NCI-H345 (cell line): ENCODE measurements at places on chromosomes 6 and 20.

GRCh38 chr6:30945281-30945680, 4.5 kb downstream of the MUCL3 start:
- no peak for DNase-seq

DNA sequence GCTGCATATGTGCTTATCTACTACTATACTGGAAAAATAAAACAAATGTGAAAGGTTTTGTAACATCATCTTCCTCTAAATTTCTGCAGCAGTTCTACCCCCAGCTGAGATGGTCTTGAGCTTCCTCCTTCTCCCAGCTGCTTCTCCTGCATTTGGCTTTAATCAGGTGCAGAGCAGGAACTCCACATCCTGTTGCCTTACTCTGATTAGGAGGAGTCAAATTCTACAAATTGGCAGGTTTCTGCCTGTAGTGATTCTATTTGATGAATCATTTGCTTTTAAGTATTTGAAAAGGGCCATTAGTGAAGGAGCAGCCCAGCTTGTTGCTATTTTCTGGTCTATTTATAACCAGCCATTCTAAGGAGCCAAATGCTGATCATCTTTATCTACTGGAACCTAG, 224.5 kb downstream of the GMDS start:
- DNase-seq, result peak; percentile 4

GRCh38 chr6:80338201-80338836, 231.8 kb downstream of the BCKDHB start:
- peak; percentile 3 for DNase-seq

- no peak for DNase-seq
Observed at GRCh38 chr20:31851240-31851955, 6.0 kb upstream of the FOXS1 start.

DNA sequence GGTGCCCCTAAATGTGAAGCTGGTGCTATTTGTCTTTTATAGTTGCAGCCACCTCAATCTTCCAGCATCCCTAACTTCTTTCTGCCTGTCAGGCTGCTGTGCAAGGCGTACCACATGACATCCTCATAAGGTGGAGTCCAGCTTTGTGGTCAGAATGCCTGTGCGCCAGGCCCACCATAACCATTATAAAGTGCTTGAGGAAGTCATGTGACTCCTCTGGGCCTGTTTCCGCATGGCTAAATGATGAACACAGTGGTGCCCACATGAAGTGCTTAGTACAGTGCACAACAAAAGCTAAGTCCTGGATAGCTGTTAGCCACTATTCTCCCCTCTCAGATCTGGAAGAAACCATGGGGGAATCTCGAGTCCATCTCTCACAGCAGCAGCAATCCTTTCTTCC, 75.6 kb downstream of the INSM1 start:
- no peak for DNase-seq

DNA sequence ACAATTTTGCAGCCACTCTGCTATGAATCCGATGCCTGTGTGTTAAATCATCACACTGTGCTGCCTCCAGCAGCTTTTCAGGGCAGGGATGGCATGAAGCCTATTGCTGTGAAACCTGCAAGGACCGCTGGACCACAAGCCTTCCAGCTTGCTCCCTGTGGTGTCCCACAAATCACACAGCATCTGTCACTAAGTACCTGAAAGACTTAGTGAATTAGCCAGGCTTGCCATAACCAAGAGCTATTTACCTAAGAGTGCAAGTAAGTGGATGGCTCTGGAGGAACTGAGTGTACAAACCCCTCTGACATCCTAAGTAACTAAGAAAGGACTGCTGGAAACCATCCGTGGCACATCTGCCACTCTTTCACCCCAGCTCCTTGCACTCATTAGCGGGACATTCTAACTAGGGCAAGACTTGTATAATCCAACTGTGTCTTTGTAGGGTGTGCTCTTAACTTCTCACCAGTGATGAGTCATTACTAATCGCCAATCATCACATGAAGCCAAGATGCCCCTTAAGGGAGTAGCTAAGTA, 34.7 kb downstream of the FOXQ1 start:
- DNase-seq, result no peak

- DNase-seq, result no peak
Observed at GRCh38 chr6:131931063-131931750, 20.0 kb downstream of the CCN2 start.

DNA sequence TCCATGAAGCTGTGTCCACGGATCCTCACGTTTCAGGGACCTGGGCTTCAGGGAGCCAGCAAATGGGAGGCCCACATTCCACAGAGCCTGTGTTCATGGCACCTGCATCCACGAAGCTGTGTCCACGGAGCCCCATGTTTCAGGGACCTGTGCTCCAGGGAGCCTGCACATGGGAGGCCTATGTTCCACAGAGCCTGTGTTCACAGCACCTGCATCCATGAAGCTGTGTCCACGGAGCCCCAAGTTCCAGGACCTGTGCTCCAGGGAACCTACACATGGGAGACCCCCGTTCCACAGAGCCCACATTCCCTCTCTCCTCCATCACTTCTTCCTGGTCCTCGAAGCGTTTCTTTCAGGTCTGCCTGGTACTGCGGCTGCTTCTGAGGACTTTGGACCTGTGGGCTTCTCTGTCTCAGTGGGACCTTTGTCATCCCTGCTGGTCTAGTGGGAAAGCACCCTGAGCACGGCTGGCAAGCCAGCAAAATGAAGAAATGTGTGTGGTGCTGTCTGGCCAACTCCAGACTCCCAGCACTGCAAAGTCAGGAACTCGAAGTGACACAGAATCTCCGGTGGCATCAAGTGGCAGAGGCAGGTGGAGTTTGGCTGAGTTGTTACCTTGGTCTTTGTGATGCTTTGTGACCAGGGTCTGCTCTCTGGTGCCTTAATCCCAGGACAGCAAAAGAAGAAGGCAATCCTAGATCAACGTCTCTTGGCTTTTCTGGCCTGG, 245.9 kb downstream of the DLL1 start:
- no peak for DNase-seq

DNA sequence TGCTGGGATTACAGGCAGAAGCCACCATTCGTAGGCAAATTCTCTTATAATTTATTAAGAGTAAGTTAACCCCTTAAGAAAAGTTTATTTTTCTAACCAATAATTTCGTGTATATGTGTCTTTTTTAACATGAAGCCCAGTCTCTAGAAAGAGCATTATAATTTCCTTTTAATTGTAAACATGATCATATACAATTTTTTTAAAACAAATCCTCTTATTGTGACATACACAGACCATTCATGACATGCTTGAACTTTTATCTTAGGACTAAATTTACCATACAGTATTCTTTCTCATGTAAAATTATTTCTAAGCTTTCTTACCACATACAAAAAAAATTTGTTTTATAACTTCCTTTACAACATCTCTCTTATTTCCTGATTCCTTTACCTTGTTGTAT, 6.7 kb downstream of the ACOT13 start:
- no peak for DNase-seq

GRCh38 chr6:85751374-85752055, 108.8 kb upstream of the SYNCRIP start:
- no peak for DNase-seq

GRCh38 chr6:144277174-144277573, 8.0 kb upstream of the UTRN start:
- DNase-seq, result no peak

- DNase-seq, result no peak
Observed at GRCh38 chr6:30759575-30760239, 15.4 kb upstream of the IER3 start.

DNA sequence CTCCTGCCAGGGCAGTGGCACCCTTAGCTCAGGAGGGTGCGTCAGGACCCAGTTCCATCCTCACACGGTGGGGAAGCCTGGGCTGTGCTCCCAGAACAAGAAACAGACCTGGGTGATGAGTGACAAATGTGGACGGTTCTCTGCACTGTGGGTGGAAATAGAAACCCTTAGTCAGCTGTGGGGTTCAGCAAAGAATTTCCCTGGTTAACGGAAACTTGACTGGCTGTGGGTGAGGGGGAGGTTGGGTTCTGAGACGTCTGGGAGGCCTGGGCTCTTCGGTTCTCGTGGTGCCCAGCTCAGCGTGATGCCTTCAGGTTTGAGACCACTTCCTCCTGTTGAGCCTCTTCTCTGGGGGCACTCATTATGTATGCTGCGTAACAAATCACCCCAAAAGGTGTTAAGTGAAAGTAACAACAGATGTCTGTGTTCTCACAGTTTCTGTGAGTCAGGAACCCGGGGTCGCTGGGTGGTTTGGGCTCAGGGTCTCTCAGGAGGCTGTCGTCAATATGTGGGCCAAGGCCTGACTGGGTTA, 53.1 kb upstream of the FAM83D start:
- DNase-seq, result no peak

- DNase-seq, result peak; percentile 14
Observed at GRCh38 chr6:152267967-152268845, 369.0 kb downstream of the SYNE1 start.

DNA sequence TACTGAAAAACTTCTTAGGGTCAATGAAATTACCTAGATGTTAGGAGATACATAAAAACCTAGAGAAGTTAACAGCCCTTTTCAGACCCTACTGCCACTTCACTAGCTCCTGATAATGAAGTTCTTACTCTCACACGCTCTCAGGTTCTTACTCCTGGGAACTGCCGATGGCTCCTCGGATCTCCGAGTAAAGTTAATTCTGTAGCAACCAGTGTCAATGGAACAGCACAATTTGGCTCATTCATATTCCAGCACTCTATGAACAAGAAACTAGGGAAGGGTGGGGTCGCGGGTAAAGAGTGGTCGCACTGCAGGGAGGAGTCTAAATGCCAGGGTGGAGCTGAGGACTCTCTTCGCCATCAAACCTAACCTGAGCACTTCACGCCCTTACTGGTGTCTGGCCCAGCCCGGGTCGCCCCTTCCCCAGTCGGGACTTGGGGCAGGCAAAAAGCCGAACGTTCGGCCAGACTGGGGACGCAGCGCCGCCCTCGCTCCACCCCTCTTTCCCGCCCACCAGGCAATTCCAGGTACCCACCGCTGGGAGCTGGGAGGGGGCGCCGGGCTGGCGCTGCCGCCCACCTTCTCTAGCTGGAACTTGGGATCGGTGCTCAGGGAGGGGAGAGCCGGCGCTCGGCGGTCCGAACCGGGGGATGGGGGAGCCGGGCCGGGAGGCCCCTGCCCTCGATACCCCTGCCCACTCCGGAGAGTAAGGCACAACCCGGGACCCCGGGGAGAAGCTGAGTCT, 744 bp downstream of the RAB23 start:
- DNase-seq, result peak; percentile 72

- no peak for DNase-seq
Observed at GRCh38 chr6:72675396-72675795, 53.5 kb downstream of the KCNQ5 start.

GRCh38 chr6:32604434-32604877, 14.8 kb upstream of the HLA-DRB1 start:
- DNase-seq, result no peak

- no peak for DNase-seq
Observed at GRCh38 chr6:84779380-84779779, 15.0 kb upstream of the TBX18 start.

GRCh38 chr6:147278891-147279290, 74.7 kb downstream of the STXBP5 start:
- DNase-seq, result no peak

- no peak for DNase-seq
Observed at GRCh38 chr20:11492386-11492785, 425.3 kb upstream of the BTBD3 start.

DNA sequence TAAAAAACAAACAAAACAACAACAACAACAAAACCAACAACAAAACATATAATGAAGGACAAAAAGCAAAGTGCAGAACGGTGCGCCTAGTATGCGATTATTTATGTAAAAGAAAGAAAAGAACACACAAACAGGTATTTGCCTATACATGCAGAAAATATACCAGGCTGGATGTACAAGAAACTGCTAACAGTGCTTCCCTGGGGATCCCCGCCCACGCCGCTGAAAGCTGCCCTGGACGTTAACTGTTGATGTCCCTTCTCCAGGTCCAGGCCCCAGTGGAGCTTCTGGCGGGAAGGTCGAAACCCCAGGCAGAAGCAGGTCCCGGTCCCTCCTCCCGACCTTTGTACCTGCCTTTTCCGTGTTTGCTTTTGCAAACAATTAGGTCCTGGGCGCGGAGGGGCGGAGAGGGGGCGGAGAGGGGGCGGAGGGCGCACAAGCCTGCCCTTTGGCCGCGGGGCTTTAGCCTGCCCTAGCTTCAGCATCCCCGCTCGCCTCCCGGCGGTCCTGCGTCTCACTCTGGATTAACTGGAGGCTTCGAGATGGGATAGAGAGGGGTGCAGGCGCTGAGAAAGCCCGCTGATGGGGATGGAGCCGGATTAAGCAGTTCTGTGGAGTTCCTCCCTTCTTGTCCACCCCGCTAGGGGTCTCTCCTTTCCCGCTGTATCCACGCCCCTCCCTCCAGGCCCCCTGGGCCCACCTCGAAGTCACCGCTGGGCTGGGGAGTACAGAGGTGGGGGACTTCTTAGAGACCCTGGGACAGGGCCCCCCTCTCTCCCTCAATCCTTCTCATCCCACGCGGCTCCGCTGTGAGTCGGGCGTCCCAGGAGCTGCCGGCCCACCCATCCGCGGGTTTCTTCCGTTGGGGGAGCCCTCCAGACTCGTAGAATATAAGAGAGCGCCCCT, 8.2 kb upstream of the AHCY start:
- DNase-seq, result peak; percentile 26

- no peak for DNase-seq
Observed at GRCh38 chr6:35797837-35798526, 859 bp upstream of the CLPS start.

DNA sequence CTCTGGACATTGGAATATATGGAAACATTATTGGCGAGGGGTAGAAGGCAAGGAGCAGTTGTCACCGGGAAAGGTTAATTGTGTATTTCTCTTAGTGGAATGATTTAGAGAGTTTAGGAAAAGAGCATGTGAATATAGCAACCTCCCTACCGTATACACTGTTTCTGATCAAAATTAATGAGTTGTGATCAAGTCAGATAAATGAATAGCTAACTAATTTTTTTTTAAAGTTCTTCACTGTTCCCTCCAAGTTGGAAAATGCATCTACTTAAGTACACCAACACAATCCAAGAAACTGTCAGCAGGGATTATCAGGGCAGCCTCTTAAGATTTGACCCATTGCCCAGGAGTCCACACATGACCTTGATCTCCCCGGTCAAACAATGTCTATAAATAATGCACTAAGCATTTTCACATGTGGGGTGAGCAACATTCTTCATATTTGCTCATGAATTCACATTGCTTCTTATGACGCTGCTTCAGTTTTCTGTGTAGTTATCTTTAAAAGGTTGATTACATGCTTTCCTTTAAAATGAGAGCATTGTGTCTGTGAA, 680.8 kb upstream of the NRSN1 start:
- no peak for DNase-seq

DNA sequence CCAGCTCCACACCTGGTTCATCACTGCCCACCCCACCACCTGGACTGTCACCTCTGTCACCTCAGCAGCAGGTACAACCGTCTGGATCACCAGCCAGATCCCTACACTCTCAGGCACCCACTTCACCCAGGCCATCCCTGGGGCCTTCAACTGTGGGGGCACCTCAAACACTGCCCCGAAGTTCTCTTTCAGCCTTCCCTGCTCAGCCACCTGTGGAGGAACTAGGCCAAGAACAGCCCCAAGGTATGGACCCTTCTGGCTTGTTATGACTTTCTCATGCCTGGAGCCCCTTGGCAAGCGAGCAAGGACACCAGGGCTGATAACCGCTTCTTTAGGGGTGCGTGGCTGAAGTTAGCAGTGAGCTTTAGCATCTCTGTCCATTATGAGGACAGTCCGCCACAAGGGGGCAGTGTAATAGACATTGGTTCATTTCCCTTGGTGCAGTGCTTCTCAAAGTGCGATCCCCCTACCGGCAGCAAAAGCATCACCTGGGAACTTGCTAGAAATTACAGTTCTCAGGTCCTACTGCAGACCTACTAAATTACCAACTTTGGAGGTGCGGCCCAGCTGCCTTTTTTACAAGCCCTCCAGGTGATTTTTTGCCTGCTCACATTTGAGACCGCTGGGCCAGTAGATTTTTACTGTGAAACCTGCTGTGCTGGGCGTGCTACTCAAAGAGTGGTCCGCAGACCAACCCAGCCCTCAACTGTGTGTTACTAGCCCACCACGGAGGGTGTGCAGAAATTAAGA, 32.5 kb downstream of the PNPLA1 start:
- peak; percentile 79 for DNase-seq
